HFF-Myc (cell line): ENCODE measurements at places on chromosomes 16 and 17.

GRCh38 chr16:60945225-60945624 lies 1091.0 kb downstream of the CDH8 start:
- DNase-seq = no peak

DNA sequence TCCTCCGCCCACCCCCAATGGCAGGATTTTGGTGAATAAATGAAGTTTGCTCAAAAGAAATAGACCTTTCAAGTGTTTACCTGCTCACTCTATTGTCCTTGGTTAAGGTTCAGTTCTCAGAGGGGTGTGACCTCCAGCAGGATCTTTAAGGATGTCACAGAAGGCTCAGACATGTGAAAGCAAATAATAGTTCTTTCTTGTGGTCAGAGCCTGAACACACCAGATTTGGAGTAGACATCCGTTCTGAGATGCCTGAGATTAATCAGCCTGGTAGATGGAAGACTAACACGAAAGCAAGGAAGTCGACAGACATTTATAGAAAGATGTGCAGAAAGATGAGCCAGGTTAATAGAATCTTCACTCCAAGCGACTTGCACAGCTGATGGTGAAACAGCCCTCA lies 557.9 kb upstream of the CDH11 start:
- no peak for DNase-seq

DNA sequence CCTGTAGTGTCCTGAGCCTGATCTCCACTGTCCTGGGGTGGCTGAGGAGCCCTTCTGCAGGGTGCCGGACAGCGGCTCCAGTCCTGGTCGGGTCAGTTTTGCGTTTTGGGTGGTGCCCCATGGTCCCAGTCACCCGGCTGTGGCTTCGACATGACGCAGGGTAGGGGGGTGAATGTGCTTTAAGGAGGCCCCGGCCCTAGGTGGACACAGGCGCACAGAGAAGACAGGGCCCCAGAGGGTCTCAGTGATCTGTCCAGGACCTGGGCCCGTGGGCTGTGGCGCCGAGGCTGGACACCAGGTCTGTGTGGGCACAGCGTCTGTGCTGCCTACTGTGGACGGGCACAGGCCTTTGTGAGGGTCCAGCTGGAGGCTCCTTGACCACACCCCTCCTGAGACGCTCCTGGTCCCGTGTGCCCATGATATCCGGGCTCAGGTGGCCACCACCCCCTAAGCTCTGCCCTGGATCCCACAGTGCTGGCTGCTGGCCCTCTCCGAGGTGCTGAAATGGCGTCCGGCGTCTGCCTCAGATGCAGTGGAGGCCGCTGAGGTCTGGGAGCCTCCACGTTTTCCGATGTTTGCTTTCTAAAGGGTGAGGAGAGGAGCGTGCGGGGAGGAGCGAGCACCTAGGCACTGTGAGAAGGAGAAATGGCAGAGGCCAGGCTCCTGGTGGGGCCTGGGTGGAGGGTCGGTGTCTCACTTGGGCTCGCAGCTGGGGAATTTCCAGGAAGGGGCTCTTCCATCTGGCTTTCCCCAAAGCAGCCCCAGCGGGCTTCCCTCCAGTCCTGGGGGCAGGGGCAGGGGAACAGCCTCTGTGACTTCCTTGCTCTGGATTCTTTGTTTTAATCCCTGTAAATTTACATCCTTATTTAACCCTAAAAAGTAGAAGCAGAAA lies 56.1 kb upstream of the ACSF3 start:
- DNase-seq = no peak

DNA sequence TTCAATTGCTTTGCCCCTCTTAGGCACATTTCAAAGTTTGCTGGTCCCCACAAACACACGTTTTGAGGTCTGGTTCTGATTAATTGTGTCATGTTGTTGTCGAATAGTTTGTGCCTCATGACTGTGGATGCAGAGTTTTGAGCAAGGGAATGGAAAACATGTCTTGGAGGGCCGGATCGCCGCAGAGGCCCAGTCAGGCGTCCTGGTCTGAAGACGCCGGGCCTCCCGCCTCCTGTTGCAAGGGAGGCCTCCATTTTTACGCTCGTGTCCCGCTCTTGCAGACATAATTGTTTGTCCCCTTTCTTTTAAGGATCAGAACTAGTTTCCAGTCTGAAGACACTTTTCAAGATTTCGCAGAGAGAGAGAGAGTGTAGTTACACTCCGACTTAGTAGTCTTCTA lies 3.2 kb downstream of the NTN1 start:
- no peak for DNase-seq

GRCh38 chr16:83348991-83349390 lies 458.8 kb upstream of the HSBP1 start:
- no peak for DNase-seq

GRCh38 chr17:15957608-15958307 lies 12.8 kb downstream of the ADORA2B start:
- no peak for DNase-seq

DNA sequence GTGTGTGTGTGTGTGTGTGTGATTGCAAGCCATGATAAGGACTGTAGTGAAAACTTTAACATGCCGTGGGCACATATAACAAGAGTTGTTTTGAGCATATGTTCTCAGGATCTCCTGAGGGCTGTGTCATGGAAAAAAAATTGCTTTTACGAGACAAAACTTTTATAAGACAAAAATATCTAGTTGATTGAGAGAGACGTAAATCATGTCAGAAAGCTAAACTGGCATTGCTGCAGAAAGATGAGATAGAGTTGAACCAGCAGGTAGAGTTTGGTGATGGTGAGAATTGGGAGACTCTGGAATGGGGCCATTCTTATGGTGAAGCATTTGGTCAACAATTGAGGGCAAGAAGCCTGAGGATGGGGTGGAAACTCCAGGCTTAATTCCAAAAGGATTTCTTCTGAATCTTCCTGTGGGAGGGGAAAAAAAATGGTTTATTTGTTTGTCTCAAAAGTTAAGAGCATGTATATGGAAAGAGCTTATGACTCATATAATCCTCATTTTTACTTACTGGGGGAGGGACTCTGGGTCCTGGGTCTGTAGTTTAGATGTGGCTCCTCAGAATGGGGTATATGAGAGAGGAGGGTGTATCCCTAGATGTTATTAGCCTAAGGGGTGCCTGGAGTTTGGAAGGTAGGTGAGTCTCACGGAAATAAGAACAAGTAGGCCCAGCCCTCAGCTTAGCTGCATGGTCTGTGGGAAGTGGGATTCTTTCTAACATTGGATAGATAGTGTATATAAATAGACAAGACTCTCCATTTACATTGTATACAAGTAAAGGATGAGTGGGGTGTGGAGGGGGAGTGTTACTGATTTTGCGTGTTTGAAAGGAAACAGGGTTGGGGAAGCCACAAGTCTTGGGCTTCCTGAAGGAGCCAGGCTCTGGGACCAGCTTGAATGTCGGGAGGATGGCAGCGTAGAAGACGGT lies 7.1 kb downstream of the MINK1 start:
- DNase-seq = no peak

DNA sequence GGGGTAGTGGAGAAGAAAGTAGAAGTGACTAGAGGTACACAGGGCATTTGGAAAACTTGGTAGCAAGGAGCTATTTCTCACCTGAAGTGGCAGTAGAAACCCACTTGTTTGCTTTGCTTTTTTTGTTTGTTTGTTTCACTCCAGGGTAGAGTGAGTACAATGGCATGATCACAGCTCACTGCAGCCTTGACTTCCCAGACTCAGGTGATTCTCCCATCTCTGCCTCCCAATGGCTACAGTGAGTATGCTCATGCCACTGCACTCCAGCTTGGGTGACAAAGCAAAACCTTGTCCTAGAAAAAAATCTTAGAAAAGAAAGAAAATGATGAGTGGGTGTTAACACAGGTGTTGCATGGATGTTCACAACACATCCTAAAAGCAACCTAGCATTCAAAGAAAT lies 40.4 kb downstream of the SCNN1G start:
- DNase-seq = no peak

- DNase-seq = no peak
Observed at GRCh38 chr16:81823111-81823510, 44.0 kb downstream of the PLCG2 start.

- no peak for DNase-seq
Observed at GRCh38 chr16:27495191-27495590, 54.5 kb downstream of the GTF3C1 start.

DNA sequence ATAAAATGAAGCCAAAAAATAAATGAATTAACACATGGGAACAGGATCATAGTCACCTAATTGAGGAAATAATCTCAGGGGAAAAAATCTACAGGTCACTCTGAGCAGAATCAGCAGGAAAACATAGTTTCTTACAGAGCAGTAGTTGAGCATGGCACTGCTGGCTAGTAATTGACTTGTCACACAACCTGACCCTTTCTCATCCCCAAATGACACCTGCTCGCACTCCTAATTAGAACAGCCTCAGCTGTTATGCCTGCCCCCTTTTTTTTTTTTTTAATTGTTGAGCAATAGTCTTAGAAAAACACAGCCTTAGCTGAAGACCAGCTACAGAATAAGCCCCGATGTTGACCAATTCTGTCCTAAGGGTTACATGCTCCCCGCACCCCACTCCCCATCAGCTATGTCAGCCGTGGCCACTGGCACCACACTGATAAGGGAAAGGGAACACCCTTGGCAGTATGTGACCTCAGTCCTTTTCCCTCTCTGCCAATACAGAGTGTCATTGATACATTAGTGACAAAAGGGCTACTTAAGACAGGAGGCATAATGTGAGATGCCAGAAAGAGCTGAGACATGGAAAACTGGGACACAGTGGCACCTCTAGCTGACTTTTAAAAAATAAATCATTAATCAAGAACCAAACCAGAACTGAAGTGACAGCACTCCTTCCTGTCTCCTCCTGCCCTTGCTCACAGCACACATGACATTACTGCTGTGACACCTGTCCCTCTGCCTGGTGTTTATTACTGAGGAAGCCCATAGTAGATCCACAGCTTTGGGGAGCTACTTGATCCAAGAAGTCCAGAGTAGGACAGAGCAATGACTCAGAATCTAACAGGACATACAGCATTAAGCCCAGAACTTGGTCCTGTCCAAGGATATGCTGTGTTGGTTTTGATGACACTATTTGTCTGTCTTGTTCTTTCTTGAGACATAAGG lies 41.7 kb downstream of the WDR59 start:
- no peak for DNase-seq

- no peak for DNase-seq
Observed at GRCh38 chr16:72112906-72113615, 19.4 kb downstream of the DHX38 start.

GRCh38 chr17:18323507-18324139 lies 8.5 kb downstream of the SMCR8 start:
- no peak for DNase-seq

DNA sequence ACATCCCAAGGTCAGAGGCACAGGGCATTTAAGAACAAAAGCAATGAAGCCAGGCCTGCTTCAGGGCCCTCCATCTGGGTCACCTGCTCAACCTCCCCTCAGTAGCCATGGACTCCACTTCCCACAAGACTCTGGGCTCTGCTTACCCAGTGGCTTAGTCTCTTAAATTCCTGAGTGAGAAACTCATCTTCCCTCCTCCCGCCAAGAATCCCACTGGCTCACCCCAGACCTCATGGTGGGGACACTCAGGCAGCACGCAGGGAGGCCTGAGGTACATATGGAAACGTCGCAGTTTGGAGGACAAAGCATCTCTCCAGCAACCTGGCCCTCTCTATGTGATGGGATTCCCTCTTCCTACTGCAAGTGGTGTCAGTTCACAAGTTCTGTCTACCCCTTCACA lies 326.7 kb upstream of the CDH5 start:
- no peak for DNase-seq

GRCh38 chr17:10270258-10270657 lies 71.9 kb upstream of the GAS7 start:
- no peak for DNase-seq

DNA sequence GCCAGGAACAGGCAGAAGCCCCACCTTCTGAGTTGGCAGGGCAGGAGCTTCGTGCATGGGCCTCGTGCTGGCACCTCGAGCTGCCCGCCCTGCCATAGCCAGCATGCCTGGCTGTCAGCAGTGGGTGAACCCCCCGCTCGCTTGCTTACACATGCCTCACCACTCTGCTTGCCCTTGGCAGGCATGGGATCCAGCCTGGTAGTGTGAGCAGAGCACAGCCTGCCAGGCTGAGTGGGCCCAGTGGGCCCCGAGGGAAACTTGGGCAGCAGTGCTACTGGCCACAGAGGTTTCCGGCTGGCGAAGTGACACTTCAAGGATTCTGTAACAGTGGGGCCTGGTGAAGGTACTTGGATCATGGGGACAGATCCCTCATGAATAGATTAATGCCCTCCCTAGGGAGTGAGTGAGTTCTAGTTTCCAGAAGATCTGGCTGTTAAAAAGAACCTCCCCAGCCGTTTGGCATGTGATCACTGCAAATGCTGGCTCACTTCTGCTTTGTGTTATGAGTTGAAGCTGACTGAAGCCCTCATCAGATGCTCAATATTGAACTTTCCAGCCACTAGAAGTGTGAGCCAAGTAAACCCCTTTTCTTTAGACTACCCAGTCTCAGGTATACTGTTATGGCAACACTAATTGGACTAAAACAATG lies 114.7 kb downstream of the BCAS3 start:
- no peak for DNase-seq

DNA sequence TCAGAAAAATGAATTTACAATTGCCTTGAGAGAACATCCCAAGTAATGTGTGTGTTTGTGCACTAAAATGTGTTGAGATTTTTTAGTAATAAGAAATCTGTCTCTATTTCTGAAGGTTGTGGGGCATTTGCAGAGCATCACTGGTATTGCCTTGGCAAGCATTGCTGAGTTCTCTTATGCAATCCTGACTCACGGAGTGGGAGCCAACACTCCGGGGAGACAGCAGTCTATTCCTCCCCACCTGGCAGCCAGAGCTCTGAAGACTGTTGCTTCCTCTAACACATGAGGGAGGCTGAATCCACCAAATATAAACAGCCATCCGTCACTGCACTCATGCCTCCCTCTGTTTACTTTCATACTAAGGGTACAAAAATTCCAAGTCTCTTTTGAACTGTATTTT lies 10.6 kb downstream of the CNTD1 start:
- DNase-seq = peak; percentile 35

GRCh38 chr17:5680766-5681165 lies 96.5 kb upstream of the NLRP1 start:
- DNase-seq = no peak

DNA sequence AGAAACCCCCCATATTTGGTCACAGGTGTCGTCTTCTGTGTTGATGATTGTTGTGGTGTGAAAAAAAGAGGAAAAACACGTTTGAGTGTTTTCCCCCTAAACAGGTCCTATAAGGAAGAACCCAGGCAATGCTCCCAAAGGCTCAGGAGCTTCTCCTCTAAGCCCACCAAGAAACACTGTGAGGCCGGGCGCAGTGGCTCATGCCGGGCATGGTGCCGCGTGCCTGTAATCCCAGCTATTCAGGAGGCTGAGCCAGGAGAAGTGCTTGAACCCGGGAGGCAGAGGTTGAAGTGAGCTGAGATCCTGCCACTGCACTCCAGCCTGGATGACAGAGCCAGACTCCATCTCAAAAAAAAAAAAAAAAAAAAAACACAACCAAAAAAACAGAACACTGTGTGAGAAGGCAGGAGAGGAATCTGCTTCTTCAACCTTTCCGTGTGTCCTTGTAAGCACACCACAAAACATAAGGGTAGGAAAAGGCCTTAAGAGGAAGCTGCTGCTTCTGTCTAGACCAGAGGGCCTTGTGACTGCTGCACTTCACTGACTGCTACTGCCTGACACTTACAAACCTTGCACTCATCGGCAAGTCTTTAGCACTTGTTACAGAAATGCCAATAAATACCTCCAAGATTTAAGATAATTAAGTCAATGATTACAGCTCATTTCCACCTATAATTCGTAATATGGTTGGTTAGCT lies 9.3 kb downstream of the JPT1 start:
- no peak for DNase-seq
